ENCODE measurements at places on chromosomes 7 and 10.

DNA sequence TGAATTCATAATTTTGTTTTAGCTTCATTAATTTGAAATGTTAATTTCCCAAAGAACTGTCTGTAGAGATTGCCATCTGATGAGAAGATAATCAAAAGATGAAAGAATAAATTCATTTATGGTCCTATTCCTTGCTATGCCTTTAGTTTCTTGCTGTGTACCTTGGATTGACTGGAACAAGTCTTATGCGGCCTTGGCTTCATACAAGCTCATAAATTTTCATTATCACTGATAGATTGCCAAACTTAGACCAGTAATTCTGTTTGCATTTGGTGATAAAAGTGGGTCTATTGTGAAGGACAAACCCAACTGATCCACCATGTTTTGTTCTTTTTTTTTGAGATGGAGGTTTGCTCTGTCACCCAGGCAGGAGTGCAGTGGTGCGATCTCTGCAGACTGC is 48.2 kb downstream of the ARID5B start:
- no peak for DNase-seq

DNA sequence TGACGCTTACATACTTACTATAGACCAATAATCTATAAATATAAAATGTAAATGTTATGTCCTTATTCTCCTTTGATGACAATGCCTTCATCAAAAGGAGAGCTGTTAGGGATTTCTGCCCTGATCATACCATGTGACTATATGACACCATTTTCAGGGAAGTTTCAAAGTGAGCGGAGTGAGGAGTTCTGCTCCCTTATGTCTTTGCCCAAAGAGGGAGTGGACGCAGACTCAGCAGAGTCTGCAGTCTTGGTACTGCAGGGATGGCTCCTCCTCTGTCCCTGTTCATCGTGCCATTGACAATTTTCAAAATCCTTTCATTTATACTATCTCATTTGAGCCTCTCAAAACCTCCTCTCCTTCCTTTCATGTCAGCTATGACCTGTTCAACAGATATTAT is 27.9 kb downstream of the HYAL4 start:
- DNase-seq: no peak

GRCh38 chr10:121131426-121132265 is 280.5 kb downstream of the WDR11 start:
- DNase-seq: no peak

- DNase-seq: no peak
Measured at GRCh38 chr10:44969854-44970253, 8.8 kb downstream of the DEPP1 start.

GRCh38 chr10:11685787-11686218 is 56.4 kb upstream of the ECHDC3 start:
- DNase-seq: no peak

GRCh38 chr10:81215498-81215897 is 659.5 kb upstream of the NRG3 start:
- DNase-seq: no peak

DNA sequence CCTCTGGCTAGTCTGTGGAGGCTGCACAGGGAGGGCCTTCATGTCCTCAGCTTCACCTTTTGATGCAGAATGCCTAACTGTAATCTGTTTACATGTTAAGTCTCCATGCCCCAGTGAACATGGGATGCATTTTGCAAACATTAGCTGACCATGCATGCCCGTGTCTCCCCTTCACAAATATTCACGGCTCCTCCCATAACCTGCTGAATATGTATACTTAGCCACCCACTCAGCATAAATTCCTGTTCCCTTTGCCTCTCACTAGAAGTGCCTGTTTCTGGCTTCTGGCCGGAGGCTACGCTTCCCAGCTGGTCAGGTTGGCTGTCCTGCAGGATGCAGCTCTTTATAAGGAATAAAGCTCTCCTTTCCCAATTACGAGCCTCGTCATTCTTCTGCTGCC is 552.7 kb downstream of the DNAJB6 start:
- no peak for DNase-seq

- no peak for DNase-seq
Measured at GRCh38 chr7:100577507-100577906, 3.8 kb upstream of the SAP25 start.

DNA sequence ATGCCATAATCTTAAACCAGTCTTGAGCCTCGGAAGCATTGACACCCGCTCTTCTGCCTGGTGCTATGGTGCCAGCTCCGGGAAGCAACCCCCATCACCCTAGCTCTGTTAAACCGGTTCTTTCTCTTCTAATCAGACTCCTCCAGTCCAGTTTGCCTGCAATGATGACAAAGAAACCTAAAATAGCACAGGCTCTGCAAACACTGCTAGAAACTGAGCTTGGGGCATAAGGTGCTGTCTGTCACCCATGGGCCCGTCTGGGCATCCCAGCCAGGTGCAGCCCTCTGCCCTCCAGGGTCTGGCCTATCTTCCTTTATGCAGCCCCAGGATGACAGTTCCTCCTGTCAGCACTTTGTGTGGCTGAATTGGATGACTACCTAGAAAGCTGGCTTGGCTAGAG is 14.2 kb upstream of the CAMK2G start:
- DNase-seq: no peak

DNA sequence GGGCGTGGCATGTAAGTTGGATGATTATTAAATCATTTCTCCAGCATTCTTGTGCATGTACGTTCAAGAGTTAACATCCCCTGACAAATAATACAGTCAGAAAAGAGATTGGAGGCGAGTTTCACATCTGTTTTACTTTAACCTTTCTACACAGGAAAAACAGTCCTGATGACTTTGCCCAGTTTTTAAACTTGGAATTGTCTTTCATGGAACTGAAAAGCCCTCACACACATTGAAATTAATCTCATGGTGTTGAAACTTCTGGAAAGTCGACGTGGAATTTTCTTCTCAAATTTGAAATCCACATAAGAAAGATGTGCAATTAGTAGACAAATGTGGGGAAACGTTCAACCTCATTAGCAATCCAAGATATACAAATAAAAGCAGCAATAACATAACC is 31.2 kb upstream of the ZNF438 start:
- DNase-seq: peak; percentile 62

DNA sequence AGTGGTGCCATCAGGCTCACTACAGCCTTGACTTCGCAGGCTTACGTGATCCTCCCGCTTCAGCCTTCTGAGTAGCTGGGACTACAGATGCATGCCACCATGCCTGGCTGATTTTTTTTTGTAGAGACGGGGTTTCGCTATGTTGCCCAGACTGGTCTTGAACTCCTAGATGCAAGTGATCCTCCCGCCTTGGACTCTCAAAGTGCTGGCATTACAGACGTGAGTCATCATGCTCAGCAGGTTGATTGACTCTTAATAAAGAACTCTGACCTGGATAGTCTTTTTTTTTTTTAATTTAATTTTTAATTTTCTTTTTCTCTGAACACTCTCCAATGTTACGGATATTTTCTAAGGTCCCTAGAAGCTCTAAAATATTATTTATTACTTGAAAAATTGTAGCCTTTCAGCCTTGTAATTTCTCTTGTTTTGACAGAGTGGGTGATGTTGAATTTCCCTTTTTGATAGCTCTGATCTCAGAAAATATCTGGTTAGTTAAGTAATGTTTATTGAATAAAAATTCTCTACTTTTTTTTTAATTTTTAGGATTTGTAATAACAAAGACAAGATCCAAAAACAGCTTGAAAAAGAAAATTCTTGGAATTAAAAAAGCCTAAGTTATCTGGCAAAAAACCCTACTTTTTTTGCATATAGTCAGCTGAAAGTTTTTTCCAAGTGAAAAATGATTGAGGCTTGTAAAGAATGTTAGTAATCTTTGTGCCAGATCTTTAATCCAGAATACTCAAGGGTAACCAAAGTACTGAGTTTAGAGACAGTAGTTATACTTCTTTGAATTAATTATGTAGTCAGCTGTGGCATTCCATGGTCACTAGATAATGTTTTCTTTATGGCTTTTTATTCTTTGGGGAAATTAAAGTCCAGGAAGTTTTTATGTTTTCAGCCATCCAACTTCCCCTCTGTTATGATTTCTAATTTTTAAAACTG is 26.7 kb downstream of the TBC1D12 start:
- no peak for DNase-seq

DNA sequence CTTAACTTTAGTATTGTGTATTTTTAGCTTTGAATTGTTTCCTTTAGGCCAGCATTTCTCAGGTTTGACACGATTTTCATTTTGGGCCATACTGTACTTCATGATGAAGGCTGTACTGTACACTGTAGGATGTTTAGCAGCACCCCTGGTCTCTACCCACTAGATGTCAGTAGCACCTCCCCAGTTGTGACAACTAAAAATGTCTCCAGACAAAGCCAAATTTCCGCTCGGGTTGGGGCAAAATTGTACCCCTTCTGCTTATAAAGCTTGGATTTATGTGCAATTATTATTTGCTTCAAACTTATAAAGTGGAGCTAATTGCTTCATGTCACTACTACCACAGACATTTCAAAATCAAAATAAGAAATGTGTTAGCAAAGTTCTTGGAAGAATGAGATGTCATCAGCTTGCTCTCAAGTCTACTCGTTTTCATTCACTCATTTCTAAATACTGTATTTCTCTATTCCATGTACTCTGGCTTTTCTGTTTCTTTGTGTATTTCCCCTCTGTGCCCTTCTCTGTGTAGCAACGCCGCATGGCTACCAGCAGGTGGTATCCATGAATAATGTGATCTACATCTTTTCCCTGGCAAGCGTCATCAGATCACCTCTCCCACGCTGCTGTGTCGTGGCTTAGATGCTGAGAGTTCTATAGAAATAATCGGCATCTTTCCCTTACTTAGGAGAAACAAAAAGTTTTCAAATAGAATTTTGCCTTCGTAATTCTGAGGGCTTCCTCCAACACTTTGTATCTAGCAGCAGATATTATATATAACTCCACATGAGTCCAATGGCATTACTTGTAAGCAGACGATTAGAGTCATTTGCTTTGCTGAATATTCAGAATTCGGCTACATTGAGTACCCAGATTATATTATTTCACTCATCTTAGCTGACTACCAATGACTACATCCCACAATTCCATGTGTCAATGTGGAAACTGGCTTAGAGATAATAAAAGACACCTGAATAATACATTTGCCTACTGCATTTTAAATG is 47.8 kb upstream of the CALCR start:
- no peak for DNase-seq

DNA sequence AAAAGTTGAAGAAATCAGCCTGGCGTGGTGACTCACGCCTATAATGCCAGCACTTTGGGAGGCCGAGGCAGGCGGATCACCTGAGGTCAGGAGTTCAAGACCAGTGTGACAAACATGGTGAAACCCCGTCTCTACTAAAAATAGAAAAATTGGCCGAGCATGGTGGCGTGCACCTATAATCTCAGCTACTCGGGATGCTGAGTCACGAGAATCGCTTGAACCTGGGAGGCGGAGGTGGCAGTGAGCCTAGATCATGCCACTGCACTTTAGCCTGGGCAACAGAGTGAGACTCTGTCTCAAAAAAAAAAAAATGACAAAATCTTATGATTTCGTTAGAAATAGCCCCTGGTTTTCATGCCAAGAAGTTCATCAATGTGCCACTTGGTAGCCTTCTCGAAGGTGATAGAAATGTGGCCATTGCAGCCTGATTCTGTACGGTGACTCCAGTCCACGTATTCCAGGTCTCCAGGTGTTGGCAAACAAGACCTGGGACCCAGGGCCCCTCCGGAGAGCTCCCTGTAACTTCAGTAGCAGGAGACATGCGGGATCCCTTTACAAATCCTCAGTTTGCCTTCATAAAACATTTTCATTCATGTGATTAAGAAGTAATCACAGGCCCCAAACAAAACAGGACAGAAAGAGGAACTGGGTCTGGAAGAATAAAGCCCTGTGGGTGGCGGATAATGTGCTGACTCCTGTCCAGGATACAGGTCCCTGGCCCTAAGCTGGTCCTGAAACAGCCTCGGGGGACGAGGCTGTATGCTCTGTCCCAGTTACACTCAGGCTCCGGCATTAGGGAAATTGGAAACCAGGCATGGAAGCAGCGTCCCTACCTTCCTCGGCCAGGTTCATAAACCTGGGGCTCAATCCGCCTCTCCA is 207.3 kb upstream of the SH2B2 start:
- no peak for DNase-seq

DNA sequence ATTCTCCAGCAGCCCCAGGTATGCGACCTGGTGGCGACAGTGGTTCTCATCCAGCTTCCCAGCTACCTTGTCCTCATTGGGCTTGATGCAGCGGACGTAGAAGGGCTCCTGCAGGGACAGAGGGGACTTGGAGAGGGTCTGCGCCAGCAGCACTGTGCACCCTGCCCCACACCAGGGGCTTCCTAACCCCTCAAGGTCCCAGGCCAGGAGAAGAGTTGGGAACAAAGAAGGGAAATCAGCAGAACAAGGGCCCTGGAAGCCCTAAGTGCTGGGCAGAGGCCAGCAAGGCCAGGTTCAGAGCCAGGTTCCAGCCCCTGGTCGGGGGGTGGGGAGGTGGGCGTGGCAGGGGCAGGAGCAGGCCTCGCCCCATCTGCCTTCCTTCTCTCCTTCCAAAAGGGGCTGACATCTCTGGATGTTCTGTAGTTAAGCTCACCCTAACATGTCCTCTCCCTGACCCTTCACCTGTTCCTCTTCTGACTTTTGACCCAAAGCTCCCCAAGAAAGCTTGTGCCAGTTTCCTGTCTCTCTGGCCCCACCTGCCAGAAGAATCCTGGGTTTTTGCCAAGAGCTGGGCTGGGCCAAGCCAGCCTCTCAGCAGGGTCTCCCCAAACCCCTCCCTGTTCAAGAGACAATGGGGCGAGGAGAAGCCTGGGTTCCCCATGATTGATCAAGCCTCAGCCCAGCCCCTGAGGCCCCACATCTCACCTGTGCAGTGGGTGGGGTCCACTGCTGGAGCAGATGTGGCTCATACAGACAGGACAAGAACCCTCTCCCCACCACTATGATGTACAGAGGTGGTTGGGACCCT is 11.9 kb downstream of the MYO1G start:
- DNase-seq: no peak

DNA sequence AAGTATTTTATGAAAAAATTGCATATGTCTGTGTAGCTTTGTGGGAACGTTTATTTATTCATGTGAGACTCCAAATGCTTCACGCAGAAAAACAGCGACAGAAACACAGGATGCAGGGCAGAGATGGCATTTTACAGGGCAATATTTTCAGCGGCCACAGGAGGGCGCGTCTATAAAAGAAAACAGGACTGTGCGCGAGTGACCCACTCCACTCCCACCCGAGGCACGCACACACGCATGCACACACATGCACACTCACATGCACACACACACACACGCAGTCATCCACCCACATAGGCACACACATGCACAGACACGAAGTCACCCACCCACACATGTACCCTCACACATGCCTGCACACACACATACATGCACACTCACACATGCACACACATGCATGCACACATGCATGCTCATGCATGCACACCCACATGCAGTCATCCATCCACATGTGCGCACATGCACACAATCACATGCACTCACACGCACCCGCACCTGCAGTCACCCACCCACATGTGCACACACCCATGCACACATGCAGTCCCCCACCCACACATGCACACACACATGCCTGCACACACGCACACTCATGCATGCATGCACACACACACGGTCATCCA is 96.3 kb downstream of the DNAJB6 start:
- peak; percentile 1 for DNase-seq

All from AG09319 (cell line).